ENCODE measurements at places on chromosomes 6 and 20. TPM values are rescaled to one million over a fixed set of nuclear protein-coding genes. Genes with fewer than 3 reads are reported as not detected.

The GRIK2 gene
- 0.15 TPM for total RNA-seq

The ADGRF5 gene
- under 0.01 TPM for total RNA-seq

The TCFL5 gene
- total RNA-seq: 6.4 TPM

The HUS1B gene
- 0.17 TPM for total RNA-seq

The TMC2 gene
- total RNA-seq: not detected

The TBX18 gene
- 9.4 TPM for total RNA-seq

The FIG4 gene
- total RNA-seq: 8.9 TPM

The TPBG gene
- 68.7 TPM for total RNA-seq

The SOBP gene
- total RNA-seq: 1.8 TPM

The XKR7 gene
- not detected for total RNA-seq

The HLA-DRA gene
- not detected for total RNA-seq

The CLPSL1 gene
- total RNA-seq: not detected

The RCAN2 gene
- 2.0 TPM for total RNA-seq

The CCN2 gene
- total RNA-seq: 76.4 TPM

The ARHGAP40 gene
- not detected for total RNA-seq

The MAP3K5 gene
- total RNA-seq: 9.1 TPM

Data from bronchus fibroblast of lung (primary cell).